ENCODE measurements at places on chromosomes 5 and 9.

GRCh38 chr5:126268697-126269315 lies 154.4 kb upstream of the GRAMD2B start:
- DNase-seq, result no peak

- DNase-seq, result no peak
Observed at GRCh38 chr9:104746285-104746684, 1.2 kb upstream of the NIPSNAP3A start.

DNA sequence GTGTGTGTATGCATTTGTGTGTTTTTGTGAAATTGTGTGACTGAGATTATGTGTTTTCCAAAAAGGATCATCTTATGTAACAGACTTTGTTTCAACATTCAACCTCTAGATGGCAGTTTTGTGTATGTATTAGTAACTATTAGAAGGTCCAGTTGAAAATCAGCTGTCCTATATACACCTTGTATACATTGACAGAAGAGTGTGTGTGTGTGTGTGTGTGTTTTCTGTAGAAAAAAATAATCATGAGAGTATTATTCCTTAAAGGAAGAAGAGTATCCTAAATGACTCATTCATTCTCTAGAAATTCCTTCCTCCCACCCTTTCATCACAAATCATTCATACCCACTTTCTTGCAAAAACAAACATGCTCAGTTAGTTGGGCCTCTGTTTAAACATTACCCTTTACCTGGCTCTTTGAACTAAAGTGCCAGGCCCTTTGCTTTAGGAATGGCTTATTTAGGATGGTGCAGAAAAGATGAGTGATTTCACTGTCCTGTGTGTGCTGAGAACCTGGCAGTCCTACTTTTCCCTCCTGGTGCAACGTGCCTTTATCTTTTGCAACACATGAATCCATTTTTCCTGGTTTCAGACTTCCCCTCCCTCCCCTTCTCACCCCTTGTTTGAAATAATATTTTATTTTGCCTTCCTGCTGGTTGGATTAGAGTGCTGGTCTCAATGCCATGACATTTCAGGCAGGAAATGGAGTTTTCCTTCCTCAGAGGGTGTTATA lies 152.2 kb downstream of the ARHGAP26 start:
- no peak for DNase-seq

- DNase-seq, result no peak
Observed at GRCh38 chr9:5688109-5688508, 59.2 kb downstream of the RIC1 start.

- no peak for DNase-seq
Observed at GRCh38 chr5:156395306-156395675, 68.3 kb downstream of the SGCD start.

DNA sequence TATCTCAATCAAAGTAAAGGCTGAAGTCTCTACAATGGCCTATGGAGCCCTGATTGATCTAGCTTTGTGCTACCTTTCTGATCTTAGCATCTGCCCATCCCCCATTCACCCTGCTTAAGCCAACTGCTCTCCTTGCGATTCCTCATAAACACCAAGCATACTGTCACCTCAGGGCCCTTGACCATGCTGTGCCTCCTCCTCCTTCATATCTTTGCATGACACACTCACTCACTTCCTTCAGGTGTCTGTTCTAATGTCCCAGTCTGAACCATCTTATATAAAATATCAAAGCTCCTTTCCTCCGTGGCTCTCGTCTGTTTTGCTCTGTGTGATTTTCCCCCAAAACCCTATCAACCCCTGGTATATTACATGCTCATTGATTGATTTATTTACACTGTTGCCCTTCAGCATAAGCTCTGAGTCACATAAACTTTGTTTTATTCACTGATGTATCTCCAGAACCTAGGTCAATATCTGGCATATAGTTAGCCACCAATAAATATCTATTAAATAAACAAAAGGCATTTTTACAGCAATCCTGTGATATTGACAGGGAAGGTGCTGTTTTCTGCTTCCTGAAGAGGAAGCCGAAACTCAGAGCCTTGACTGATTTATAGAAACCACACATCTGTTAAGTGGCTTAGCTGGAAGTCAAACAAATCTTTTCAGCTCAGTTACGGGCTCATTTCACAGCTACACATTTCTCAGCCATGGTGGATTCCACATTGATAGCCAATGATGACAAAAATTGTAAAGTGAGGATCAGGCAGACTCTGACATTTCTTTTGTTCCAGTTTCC lies 103.6 kb downstream of the BOD1 start:
- DNase-seq, result no peak

DNA sequence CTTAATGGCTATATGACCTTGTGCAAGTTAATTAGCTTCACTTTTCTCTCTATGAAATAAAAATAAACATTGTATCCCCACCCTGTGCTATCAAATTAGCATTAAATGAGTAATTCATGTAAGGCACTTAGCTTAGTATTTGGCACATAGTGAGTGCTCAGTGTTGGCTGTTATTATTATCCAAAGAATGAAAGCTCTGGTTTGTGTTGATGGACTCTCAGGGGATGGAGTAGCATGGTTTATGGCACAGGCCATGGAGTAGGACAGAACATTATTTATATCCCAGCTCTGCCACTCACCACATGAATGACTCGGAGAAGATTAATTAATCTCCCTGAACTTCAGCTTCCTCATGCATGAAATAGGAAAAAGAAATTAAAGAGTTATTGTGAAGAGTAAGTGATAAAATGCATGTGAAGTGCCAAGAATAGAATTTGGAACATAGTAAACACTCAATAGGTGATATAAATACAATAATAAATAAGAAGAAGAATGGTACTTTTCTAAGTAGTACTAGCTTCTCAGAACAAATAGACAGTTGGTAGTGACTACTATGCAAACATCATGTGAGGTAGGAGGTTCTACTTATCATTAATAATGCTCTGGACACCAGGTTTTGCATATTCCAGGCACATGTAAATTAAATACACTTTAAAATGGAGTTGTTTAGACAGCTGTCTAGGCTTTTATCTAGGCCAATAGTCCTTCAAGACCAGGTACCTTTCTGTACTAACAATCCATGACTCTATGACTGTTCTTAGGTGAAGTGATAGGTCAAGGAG lies 146.4 kb downstream of the GRIA1 start:
- DNase-seq, result no peak

DNA sequence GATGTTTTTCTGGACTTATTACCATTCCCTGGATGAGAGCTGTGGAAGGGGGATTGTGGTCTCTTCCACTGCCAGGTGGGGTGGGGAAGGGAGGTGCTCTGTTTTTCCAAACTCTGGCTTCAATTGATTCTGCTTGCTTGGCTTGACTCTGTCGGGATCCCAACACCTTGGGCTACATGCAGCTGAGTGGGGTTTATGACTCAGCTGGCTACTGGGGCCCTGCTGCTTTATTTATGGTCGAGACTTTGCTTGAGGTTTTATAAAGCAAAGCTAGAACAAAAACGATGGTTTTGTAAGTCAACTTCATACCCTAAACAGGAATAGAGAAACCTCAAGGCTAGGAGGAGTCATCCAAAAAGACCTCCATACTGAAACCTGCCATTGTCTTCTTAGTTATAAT lies 76.3 kb downstream of the AOPEP start:
- no peak for DNase-seq

DNA sequence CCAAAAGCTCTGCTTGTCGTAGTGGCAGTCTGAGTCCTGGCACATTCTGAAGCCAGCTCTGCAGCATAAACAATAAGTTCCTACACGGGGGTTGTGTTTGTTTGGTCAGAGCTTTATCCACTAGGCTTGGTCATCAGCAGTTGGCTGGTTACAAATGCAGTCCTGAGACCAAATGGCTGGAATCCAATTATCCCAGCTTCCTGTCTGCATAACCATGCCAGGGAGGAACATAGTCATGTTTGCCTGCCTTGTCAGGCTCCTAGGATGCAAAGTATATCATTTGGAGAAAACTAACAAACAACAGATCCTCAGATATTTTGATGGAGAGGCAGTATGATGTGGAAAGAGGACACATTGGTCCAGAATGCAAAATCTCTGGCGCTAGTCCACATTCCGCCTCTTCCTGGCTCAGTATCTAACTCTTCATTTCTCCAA lies 85.8 kb downstream of the FBXO38 start:
- no peak for DNase-seq

DNA sequence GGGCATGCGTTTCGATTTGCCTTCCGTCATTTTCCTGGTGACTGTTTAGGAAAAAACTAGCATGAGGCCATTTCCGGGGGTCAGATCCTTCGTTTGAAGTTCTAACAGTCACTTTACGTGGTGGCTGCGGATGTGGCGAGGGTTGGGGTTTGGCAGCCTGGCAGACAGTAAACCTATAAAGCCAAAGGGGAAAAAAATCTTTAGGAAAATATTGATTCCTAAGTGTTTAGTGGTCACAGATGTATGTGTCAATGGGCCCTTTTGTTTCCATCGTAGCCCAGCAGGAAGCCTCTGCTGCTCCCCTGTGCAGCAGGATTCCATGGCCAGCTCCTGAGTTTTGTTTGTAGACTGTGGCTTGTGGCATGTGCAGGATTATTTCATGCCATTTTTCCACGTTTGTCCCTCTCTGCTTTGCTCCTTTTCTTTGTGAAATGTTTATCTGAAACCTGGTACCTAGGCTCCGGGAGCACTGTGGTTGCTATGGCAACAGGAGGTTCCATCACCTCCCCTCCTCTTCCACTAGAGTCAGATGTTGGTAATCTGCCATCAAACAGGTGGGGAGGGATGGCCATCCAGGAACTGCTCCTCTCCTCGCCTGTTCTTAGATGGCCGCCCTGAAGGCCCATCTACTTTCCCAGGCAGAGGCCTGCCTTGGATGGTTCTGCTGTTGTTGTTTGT lies 202.3 kb downstream of the AOPEP start:
- no peak for DNase-seq
